ENCODE measurements at places on chromosomes 6 and 20.

DNA sequence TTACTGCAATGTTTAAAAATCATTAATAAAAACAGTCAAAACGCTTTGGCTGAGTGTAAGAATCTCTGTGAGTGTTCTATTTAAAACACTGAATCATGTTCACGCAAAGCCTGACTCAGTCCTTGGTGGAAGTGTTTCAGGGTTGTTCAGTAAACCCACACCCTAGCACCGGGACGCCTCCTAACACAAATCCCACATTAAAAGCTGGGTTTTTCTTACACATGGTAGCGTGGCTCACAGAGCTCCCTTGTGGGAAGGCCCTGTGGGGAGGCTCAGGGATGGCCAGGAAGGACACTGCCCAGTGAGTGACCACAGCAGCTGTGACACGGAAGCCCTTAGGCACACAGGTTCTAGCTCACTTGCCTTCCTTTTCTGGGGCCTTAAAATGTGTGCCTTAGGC, 80.2 kb downstream of the GMPR start:
- no peak for DNase-seq

DNA sequence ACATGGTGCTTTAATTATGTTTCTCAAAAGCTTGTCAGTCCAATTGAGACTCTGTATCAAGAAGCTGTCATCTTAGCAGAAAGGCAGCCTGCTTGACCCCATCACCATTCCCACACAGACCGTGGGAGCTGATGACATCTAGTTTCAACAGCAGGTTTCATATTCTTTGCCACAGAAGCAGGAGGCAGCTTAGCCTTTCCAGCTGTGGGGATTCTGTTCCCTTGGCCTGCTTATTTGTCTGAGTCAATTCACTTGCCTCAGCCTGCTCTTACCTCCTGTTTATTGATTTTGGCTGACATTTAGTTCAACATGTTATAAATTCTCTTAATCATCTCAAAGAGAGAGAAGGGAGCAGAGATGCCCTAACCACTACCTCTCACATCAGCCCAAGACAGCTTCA, 527.7 kb downstream of the ADGRB3 start:
- DNase-seq: no peak

DNA sequence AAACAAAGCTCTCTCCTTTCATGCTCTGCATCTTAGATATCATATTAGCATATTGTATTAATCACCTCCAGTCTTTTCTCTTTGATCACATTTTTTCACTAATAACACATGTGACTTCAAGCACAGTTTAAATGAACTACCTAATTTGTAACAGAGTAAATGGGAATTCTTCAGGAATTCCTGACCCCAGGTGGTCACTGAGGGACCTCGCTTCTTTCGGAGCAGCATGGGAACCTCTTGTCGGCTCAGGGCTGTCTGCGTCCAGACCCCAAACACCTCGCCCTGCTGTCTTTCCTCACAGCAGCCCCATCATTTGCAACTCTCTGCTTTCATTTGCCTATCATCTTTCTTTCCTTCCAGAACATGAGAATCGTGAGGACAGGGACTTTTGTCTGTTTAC, 103.5 kb downstream of the DACT2 start:
- no peak for DNase-seq

GRCh38 chr6:155314773-155315515, 660 bp upstream of the TFB1M start:
- DNase-seq: peak; percentile 71

DNA sequence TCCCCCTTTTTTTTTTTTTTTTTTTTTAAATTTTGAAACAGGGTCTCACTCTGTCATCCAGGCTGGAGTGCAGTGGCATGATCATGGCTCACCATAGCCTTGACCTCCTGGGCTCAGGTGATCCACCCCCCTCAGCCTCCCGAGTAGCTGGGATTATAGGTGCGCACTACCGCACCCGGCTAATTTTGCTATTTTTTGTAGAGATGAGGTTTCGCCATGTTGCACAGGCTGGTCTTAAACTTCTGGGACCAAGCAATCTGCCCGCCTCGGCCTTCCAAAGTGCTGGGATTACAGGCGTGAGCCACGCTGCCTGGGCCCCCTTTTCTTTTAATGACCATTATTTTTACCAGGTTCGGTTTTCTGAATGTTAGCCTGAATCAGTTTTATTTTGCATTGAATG, 5.0 kb upstream of the FAM209A start:
- DNase-seq: no peak

- DNase-seq: no peak
Measured at GRCh38 chr6:76843054-76843822, 620.1 kb downstream of the HTR1B start.

GRCh38 chr6:24936641-24937317, 1.0 kb upstream of the RIPOR2 start:
- no peak for DNase-seq

GRCh38 chr6:23282252-23283021, 713.1 kb downstream of the HDGFL1 start:
- DNase-seq: peak; percentile 51

GRCh38 chr20:64086801-64087200, 2.6 kb upstream of the LKAAEAR1 start:
- DNase-seq: no peak

DNA sequence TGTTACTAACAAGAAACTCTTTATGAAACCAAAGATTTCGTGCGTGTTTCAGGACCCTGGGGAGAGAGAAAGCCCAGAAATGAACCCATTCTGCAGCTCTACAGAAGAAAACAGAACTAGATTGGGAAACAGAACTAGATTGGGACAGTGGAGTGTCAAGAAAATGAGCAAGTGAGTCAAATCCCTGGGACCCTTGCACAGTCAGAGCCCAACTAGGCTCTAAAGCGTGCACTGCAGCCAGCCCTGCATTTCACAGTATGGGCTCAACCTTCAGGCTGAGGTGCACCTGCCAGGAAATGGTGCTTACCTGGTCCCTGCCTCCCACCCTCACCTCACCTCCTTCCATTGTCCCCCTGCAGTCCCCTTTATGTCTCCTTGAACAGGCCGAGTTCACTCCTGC, 39.7 kb downstream of the BFSP1 start:
- DNase-seq: no peak

DNA sequence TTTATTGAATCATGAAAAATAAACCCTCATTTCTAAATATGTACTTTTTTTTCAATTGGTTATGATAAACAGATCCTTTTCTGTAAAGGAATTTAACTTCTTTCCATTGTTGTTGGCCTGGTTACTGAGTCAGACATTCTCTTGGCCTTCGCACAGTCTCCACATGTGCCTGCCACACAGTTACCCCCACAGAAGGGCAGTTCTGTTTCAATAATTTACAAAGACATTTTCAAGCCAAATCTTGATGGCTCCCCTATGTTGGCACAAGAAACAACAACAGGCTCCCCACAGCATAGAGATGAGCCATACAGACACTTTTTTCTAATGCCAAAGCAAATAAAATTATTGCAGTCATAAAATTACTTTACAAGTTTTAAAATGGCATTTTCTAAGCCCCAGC, 55.6 kb upstream of the BEND6 start:
- no peak for DNase-seq

DNA sequence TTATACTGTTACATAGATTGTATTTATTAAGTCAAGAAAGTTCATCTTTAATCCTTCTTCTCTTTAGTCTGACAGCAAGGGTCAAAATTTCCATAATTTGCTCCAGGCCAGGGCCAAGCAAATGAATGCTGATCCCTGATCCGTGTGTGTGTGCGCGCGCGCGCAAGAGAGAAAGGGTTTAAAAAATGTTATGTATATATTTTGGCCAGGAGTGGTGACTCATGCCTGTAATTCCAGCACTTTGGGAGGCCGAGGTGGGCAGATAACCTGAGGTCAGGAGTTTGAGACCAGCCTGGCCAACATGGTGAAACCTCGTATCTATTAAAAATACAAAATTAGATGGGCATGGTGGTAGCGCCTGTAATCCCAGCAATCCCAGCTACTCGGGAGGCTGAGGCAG, 61.7 kb downstream of the GTF2H5 start:
- DNase-seq: no peak

GRCh38 chr6:116253188-116253504, 729 bp downstream of the TSPYL4 start:
- DNase-seq: no peak

DNA sequence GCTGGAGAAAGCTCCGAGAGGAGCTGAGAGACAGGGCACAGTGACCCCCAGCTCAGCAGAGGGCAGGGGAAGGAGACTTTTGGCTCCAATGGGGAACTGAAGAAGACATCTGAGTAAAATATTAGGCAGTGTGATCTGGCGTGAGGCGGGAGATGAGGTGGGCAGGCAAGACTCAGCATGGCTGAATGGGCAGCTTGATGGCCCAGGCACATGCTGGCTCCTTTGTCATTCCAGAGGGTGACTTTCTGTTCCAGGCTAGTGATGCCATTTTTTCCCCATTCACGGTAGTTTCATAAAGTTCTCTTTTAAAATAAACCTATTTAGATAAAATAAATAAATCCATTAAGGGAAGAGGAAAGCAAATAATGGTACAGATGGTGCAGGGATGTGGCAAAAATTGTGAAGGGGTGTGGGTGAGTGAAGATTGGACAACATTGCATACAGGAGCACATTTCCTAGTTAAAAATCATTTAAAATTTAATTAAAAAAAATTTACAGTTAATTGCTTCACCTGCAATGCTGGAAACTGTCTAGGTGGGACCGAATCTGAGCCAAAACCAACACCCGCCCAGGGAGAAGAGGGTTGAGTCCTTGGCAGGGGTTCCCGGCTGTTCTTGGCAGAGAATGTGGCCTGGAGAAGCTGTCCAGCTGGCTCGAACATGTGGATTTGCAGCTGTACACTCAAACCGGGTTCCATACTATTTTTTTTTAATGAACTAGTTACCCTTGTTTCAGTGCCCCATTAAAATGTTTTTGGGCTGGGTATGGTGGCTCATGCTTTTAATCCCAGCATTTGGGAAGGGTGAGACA, 41.7 kb upstream of the PRELID3B start:
- no peak for DNase-seq

DNA sequence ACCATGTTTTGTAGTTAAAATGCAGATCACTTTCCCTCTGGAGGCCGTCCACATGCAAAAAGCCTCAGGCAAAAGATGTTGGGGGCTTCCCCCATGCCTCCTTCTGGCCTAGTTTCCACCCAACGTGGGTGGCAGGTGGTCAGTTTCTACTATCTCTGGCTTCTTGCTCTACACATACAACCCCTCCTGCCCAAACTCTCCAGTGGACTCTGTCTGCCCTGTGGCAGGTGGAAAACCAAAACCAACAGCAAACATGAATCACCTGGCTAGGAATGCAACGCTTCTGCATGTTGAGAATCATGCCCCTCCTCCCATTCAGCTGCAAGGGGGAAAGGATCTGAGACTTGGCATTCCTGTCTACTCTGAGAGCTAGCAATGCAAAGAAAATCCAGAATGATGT, 94.8 kb downstream of the MBOAT1 start:
- no peak for DNase-seq

- no peak for DNase-seq
Measured at GRCh38 chr6:35647400-35647799, 41.3 kb downstream of the FKBP5 start.
